ENCODE measurements at places on chromosomes 1 and 21.

GRCh38 chr1:23389837-23390321, 20.2 kb upstream of the ZNF436 start:
- no peak for DNase-seq

DNA sequence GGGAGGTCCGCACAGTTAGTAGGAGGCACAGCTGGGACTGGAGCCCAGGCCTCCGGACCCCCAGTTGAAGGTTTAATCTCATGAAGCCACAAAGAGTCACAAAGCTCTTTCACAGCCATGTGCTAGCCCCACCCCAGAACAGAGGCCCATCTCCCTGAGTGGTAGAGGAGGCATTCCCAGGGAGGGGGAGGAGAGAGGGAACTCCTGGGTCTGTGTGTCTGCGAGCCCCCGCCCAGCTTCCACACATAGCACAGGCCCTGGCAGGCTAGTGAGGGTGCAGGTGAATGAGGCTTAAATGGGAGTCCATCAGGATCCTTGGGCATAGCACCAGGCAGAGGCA, 197.8 kb downstream of the MATN1 start:
- no peak for DNase-seq

DNA sequence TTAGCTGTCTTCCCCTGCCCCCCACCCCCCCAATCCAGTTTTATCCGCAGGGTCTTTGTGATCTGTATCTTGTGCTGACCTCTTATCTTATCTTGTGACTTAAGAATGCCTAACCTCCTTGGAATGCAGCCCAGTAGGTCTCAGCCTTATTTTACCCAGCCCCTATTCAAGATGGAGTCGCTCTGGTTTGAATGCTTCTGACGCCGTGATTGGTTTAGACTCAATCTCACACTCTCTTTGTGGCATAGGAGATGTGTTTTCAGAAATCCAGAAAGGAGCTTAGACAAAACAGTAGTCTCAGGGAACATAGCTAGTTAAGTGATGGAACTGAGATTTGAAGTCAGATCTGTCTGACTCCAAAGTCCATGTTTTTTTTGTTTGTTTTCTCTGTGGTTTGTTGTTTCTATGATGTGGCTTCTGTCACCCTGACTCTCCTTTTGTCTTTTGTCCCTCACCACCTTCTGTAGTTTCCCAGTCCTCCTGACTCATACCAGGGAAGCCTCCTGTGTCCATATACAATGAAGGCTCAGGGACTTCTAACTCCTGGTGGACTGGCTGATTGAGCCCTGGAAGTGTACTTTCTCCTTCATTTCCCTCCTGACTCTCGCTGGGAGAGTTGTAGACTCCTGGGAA, 18.1 kb upstream of the USP24 start:
- no peak for DNase-seq

GRCh38 chr1:169472738-169473137, 13.0 kb downstream of the SLC19A2 start:
- DNase-seq = no peak

DNA sequence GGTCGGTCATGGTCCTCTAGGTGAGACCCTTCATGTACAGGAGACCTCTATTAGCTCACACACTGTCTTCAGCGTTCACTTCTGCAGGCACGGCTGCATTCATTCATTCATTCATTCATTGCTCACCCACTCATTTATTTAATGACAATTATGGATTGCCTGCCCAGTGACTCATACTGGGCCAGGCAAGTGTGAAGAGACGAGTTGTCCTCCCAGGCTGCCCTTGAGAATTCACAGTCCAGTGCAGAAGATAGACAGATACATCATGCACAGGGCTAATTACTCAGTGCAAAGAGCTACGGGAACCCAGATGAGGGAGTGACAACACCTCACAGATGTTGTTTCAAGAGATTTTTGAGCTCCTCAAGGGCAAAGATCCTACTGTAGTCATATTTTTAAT, 248.4 kb downstream of the TNR start:
- no peak for DNase-seq

GRCh38 chr1:113459279-113459678, 69.0 kb downstream of the MAGI3 start:
- DNase-seq = no peak

DNA sequence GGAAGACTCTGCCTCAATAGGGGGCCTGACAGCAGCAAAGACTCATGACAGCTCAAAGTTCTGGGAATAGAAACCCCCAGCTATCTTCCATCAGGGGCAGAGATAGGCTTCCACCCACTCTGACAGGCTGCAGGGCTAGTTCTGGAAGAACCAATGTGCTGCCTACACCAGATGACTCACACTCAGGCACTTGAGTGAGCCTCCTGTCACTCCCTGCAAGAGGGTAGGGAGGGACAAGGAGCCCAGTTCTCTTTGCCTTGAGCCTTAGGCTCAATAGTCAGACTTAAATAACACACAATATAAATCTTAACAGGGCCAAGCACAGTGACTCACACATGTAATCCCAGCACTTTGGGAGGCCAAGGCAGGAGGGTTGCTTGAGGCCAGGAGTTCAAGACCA, 386.4 kb downstream of the HHAT start:
- no peak for DNase-seq

- no peak for DNase-seq
Measured at GRCh38 chr1:22218618-22219250, 75.8 kb upstream of the WNT4 start.
